ENCODE measurements at places on chromosomes 2 and 18.
A peak's percentile ranks its signal among the peaks of the same experiment; 100 is the strongest.

GRCh38 chr2:147045113-147045512 is 799.7 kb upstream of the ACVR2A start:
- peak; percentile 47 for DNase-seq

- no peak for DNase-seq
Measured at GRCh38 chr2:166321076-166321475, 54.7 kb downstream of the SCN9A start.

DNA sequence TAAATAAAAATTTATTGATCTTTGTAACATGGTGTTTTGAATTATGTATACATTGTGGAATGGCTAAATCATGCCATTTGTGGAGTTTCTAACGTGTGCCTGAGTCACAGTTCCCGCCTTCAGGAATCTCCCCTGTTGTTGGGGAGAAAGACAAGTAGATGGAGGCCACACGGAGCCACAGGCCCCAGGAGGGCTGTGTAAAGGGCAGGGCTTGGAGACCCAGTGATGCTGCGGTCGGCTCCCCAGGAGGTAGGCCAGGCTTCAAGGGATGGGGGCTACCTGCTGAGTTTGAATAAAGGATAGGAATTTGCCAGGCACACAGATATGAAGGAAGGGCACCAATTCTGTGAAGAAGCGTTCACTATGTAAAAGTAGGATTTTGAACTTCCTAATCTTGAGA is 257.1 kb downstream of the GBX2 start:
- no peak for DNase-seq

DNA sequence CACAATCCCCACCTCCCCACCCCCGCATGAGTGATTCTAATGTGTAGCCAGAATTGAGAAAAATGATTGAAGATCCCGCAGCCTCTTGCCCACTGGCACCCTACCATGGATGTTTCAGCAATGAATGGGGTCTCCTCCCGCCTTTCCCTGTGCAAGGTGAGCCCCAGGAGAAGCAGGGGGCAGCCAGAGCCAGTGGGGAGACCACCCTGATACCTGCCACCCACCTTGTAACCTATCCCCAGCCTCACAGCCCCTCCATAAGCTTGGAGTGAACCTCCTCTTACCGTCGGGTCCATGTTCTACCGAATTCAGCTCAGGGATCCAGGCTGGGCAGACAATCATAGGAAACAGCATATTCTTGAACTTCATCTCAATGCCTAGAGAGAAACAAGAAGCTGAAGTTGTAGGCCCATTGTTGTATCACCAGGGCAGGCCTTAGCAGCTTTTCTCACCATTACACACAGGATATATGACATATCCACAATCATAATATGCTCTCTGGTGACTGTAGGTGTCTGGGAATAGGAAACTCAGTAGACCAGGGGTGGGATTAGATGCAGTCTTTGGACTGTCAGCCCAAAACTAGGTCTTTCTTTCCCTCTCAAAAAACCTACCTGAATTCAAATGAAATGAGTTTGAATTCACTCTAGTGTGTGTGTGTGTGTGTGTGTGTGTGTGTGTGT is 30.9 kb downstream of the XDH start:
- DNase-seq = no peak

DNA sequence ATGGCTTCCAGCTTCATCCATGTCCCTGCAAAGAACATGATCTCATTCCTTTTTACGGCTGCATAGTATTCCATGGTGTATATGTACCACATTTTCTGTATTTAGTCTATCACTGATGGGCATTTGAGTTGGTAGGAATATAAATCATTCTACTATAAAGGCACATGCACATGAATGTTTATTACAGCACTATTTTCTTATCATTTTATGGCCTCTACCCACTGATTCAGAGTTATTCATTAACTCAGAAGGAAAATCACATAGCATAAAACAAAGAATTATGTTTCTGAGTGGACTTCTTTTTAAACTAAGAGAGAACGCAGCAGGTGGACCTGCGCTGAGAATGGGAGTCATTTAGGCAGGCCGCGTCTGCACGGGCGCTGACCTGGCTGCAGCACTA is 619.6 kb downstream of the FBXO15 start:
- DNase-seq = no peak

DNA sequence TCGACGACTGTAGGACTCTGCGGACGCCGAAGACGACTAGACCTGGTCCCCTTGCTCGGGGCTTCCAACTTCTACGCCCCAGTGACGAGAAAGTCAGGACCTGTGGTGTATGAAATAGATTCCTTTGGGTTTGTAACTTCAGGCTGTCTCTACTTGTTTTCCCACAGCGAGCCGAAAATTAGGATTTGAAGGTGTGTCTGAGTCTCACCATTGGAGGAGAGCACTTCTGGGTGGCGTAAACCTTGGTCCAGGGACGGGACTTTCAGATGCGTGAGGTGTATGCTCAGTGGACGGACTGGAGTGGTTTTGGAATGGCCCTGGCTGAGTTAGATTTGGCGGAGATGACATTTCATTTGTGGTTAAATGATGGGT is 1.3 kb downstream of the BIRC6 start:
- no peak for DNase-seq

All from activated T-cell treated with anti-CD3 and anti-CD28 coated beads, Interleukin-2, amount 50 U/mL, for 72 hours (primary cell).